ENCODE measurements at places on chromosomes 13 and 19. TPM values are rescaled to one million over a fixed set of nuclear protein-coding genes. Genes with fewer than 3 reads are reported as not detected.
A peak's percentile ranks its signal among the peaks of the same experiment; 100 is the strongest.

- H3K4me3 ChIP-seq, result no peak overlapping the region
- H3K4me1 ChIP-seq, result no peaks in the 10 kb centered on the region
- no peaks in the 10 kb centered on the region for H3K27me3 ChIP-seq
- no peaks in the 10 kb centered on the region for H3K36me3 ChIP-seq
Observed at GRCh38 chr13:36763126-36763722, 55.8 kb upstream of the RFXAP start.

- H3K36me3 ChIP-seq, result no peaks in the 10 kb centered on the region
- no peaks in the 10 kb centered on the region for H3K27me3 ChIP-seq
- no peaks in the 10 kb centered on the region for H3K4me1 ChIP-seq
- peak; percentile 37 for DNase-seq
Observed at GRCh38 chr13:32811297-32811800, 204.9 kb upstream of the KL start.

- no peak overlapping the region for H3K27ac ChIP-seq
- H3K27me3 ChIP-seq, result no peaks in the 10 kb centered on the region
- no peak overlapping the region for H3K4me3 ChIP-seq
- DNase-seq, result no peak
- H3K4me1 ChIP-seq, result no peaks in the 10 kb centered on the region
Observed at GRCh38 chr19:38562096-38562495, 55.7 kb downstream of the MAP4K1 start.

- no peak for DNase-seq
- no peak overlapping the region for H3K4me3 ChIP-seq
- H3K4me1 ChIP-seq, result no peaks in the 10 kb centered on the region
- H3K27ac ChIP-seq, result no peak overlapping the region
- H3K36me3 ChIP-seq, result no peaks in the 10 kb centered on the region
- no peaks in the 10 kb centered on the region for H3K27me3 ChIP-seq
Observed at GRCh38 chr19:6005321-6006069, 27.6 kb upstream of the RANBP3 start.

GRCh38 chr13:40058757-40059236, 403.3 kb downstream of the COG6 start:
- H3K36me3 ChIP-seq, result no peaks in the 10 kb centered on the region
- no peaks in the 10 kb centered on the region for H3K27me3 ChIP-seq
- no peak overlapping the region for H3K4me3 ChIP-seq
- no peak for DNase-seq
- H3K27ac ChIP-seq, result no peak overlapping the region

GRCh38 chr19:38133319-38133718, 90.7 kb downstream of the DPF1 start:
- H3K27me3 ChIP-seq, result no peaks in the 10 kb centered on the region
- no peak for DNase-seq
- no peak overlapping the region for H3K27ac ChIP-seq
- H3K4me3 ChIP-seq, result no peak overlapping the region

DNA sequence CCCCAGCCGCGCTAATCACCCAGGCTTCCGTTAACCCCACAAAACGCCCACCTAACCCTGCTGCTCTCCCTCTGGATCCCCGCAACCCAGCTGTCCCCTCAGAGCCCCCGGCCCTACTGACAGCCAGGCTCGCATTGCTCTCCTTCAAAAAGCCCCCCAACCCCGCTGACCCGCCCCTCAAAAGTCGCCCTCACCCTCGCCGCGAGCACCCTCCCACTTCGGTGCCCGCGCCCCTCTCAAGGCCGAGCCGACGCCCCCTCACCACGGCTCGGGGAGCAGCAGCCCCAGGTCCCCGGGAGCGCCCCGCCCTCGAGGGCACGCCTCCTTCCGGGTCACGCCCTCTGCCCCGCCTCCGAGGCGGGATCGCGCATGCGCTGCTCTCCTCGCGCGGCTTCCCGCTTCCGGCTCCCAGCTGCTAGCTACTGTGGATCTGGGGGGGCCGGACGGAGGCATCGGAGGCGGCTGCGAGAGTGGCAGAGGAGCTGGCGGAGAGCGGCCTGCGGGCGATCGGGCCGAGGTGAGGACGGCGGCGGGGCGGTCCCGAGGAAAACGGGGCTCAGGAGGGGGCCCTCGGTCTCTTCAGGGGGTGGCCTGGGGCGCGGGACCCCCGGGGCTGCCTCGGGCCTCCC, 46.1 kb downstream of the ARHGEF18 start:
- H3K36me3 ChIP-seq, result no peaks in the 10 kb centered on the region
- DNase-seq, result peak; percentile 84
- H3K4me3 ChIP-seq, result peak overlapping the region; percentile 99

GRCh38 chr13:79435561-79435990, 29.5 kb upstream of the RBM26 start:
- DNase-seq, result no peak

CYP4F12 gene
- total RNA-seq, result 50.9 TPM

GRCh38 chr19:806815-807421, 9.7 kb downstream of the PTBP1 start:
- DNase-seq, result no peak
- H3K36me3 ChIP-seq, result peaks cover 49% of the 10 kb centered on the region
- H3K27ac ChIP-seq, result no peak overlapping the region
- H3K4me1 ChIP-seq, result peaks cover 13% of the 10 kb centered on the region
- no peak overlapping the region for H3K4me3 ChIP-seq
- H3K27me3 ChIP-seq, result no peaks in the 10 kb centered on the region

DNA sequence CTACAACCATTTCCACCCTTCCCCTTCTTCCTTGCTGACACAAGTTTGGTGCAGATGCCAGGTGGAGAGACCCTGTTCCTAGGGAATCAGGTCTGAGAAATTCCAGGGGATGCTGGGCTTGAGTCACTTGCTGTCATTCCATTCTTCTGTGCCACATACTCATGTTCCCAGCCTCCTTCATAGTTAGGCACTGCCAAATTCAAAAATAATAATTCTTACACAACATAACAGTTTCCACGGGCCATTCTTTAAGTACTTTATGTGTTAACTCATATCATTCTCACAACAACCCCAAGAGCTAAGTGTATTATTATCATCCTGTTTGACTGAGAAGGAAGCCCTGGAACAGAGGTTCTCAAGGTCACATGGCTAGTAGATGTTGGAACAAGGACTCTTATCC, 27.1 kb upstream of the POMP start:
- H3K27me3 ChIP-seq, result no peaks in the 10 kb centered on the region
- no peak overlapping the region for H3K27ac ChIP-seq
- H3K4me3 ChIP-seq, result no peak overlapping the region
- no peaks in the 10 kb centered on the region for H3K36me3 ChIP-seq
- no peaks in the 10 kb centered on the region for H3K4me1 ChIP-seq

DNA sequence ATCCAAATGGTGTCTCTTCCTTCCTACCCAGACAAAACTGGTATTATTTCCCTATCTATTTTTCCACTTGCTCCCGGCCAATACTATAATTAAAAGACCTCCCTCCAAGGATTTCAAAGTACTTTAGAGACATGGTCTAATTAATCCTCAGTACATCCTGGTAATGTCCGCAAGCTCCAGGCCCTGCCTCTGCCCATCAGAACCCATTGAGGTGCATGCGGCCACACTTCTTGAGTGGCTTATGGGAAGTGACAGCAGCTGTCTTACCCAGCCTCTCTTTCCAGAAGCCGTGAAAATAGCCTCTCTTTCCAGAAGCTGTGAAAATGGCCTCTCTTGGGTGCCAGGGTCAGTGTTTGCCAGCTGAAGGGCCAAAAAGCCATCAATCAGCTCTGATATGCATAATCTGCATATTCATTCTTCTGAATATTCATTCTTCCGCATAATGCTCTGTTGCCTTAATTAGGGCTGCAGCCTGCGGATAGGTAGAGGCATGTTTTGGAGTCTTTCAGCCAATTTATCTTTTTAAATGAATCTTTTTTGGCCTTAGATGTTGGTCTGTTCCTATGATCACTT, 148.4 kb upstream of the TMTC4 start:
- no peak overlapping the region for H3K4me3 ChIP-seq
- no peaks in the 10 kb centered on the region for H3K4me1 ChIP-seq
- no peak for DNase-seq
- no peaks in the 10 kb centered on the region for H3K27me3 ChIP-seq

SIGLEC12 gene
- 0.91 TPM for total RNA-seq

DNA sequence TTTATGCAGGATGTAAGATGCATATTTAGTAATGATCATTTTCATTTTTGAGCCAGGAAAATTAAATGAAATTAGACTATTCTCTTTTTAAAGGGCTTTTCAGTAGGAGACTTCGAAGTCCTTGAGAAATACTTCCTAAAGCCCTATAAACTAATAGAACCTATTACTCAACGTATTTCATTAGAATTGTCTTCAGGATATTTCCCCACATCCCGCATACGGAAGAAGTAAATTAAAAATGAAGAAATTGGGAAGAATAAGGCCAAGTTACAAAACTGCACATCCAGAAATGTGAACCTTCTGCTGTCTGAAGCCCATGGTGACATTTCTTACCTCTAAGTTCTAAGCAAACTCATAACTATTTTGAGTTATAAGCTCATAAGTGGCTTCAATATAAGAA, 66.5 kb downstream of the RXFP2 start:
- no peak overlapping the region for H3K4me3 ChIP-seq
- H3K27me3 ChIP-seq, result no peaks in the 10 kb centered on the region
- no peak for DNase-seq

- no peak overlapping the region for H3K4me3 ChIP-seq
- H3K27ac ChIP-seq, result no peak overlapping the region
- H3K27me3 ChIP-seq, result peaks cover 2% of the 10 kb centered on the region
- H3K36me3 ChIP-seq, result no peaks in the 10 kb centered on the region
- H3K4me1 ChIP-seq, result no peaks in the 10 kb centered on the region
- no peak for DNase-seq
Observed at GRCh38 chr13:110380359-110381028, 73.4 kb downstream of the COL4A2 start.

- H3K27me3 ChIP-seq, result no peaks in the 10 kb centered on the region
- no peaks in the 10 kb centered on the region for H3K36me3 ChIP-seq
- H3K27ac ChIP-seq, result no peak overlapping the region
- no peak for DNase-seq
Observed at GRCh38 chr19:54521860-54522513, 19.4 kb downstream of the LAIR2 start.

DNA sequence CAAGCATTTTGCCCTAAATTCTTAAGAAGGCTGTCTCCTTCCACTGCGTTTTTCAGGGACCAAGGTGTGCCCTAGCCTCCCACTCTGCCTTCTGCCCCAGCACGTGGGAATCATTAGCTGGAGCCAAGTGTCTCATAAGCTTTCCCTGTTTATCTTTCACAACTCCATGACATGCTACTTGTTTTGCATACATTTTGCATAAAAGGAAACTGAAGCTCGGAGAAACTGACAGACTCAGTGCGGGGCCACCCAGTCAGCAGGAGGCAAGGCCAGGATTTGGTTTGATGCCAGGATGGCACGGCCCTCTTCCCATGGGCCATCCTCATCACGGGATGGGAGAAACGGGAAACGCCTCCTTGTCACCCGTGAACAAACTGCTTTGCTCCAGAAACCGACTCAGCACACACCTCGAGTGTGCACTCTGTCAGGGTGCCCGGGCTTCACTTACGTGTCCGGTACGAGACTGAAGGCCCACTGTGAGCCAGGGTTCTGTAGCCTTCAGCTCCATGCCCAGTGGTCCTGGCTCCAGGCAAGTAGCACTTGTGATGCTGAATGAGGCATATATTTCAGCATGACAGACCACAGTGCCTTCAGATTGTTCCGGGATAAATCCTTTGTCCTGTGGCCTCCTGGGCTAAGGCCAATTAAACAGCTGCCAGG, 9.6 kb downstream of the CEBPA start:
- H3K27me3 ChIP-seq, result no peaks in the 10 kb centered on the region
- H3K36me3 ChIP-seq, result no peaks in the 10 kb centered on the region
- DNase-seq, result peak; percentile 19
- H3K27ac ChIP-seq, result peak overlapping the region; percentile 77

DNA sequence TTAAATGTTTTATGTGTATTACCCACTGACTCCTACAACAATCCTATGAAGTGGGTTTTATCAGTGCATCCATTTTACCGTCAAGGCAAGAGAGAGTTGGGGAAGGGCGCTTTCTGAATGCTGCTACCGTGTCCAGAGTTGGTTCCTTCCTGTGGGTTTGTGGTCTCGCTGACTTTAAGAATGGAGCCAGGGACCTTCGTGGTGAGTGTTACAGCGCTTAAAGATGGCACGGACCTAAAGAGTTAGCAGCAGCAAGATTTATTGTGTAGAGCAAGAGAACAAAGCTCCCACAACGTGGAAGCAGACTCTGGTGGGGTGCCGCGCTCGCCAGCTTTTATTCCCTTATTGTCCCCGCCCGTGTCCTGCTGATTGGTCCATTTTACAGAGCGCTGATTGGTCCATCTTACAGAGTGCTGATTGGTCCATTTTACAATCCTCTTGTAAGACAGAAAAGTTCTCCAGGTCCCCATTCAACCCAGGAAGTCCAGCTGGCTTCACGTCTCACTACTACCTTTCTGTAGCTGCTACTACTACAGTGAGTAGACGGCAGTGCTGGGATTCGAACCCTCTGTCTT, 6.1 kb downstream of the OSCAR start:
- no peaks in the 10 kb centered on the region for H3K36me3 ChIP-seq
- DNase-seq, result no peak
- no peaks in the 10 kb centered on the region for H3K27me3 ChIP-seq
- H3K4me3 ChIP-seq, result no peak overlapping the region
- no peaks in the 10 kb centered on the region for H3K4me1 ChIP-seq

- no peaks in the 10 kb centered on the region for H3K4me1 ChIP-seq
- no peak for DNase-seq
- no peaks in the 10 kb centered on the region for H3K36me3 ChIP-seq
- no peak overlapping the region for H3K27ac ChIP-seq
Observed at GRCh38 chr19:28636016-28636629, 576.8 kb downstream of the UQCRFS1 start.

GRCh38 chr13:113324398-113324797, 27.4 kb downstream of the LAMP1 start:
- peaks cover 17% of the 10 kb centered on the region for H3K36me3 ChIP-seq
- no peaks in the 10 kb centered on the region for H3K27me3 ChIP-seq
- no peak for DNase-seq
- H3K4me1 ChIP-seq, result no peaks in the 10 kb centered on the region

GRCh38 chr19:12546068-12546467, 5.2 kb downstream of the ZNF564 start:
- H3K4me1 ChIP-seq, result peaks cover 6% of the 10 kb centered on the region
- H3K36me3 ChIP-seq, result no peaks in the 10 kb centered on the region
- H3K27ac ChIP-seq, result no peak overlapping the region
- no peaks in the 10 kb centered on the region for H3K27me3 ChIP-seq

GRCh38 chr13:104737713-104738112, 1671.5 kb upstream of the SLC10A2 start:
- H3K36me3 ChIP-seq, result no peaks in the 10 kb centered on the region
- H3K4me1 ChIP-seq, result no peaks in the 10 kb centered on the region
- H3K27me3 ChIP-seq, result no peaks in the 10 kb centered on the region
- no peak overlapping the region for H3K27ac ChIP-seq
- no peak overlapping the region for H3K4me3 ChIP-seq

Measured in prostate gland (tissue), 2 donors.